Endodermal cell (in vitro differentiated cells): ENCODE measurements at places on chromosomes 4 and X.
A peak's percentile ranks its signal among the peaks of the same experiment; 100 is the strongest.

DNA sequence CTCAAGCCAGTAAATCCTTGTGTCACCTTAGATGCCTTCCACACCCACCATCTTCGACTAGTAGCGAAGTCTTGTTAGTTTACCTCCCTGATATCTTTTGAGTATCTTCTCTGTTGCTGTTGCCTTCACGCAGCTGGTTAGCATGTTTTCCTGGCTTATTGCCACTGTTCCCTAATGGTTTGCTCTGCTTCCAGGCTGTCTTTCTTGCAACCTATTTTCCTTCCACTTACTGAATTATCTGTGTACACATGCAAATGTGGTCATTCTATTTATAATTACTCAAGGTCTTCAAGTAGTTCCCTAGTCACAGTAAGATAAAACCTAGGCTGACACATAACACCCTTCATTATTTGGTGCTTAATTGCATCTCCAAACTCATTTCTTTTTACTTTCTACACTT, 89.5 kb downstream of the UGT8 start:
- no peak for DNase-seq

- DNase-seq: peak; percentile 55
Measured at GRCh38 chr4:54096295-54096962, 3.5 kb upstream of the GSX2 start.

- DNase-seq: no peak
Measured at GRCh38 chr4:69066945-69067344, 29.3 kb upstream of the UGT2B7 start.

- peak; percentile 75 for DNase-seq
Measured at GRCh38 chr4:17544205-17544604, 29.2 kb downstream of the CLRN2 start.

DNA sequence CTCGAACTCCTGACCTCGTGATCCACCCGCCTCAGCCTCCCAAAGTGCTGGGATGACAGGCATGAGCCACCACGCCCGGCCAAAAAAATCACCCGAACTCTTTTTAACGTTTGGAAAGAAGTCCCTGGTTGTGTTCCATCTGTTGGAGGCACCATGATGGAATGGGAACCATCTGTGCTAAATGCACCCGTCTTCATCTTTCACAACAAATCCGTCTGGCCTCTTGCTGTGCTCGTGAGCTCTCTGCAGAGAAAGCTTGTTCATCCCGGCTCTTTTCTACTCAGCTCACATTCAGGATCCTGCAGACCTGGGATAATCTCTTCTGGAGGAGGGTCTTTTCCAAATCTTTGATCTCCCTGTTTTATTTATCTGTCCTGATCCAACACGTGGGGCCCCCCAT, 188.8 kb downstream of the CRLF2 start:
- DNase-seq: no peak

DNA sequence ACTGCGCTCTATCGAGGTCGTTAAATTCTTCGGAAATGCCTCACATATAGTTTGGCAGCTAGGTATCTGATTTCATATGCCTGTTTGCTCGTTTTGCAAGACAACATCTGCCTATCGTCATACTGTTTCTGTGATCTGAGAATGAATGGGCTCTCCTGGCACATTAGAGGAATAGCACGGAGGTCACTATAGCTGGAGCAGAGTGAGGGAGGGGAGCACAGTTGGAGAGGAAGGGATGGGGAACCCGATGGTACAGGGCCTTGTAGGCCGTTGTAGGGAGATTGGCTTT, 552 bp downstream of the IKBKG start:
- no peak for DNase-seq

DNA sequence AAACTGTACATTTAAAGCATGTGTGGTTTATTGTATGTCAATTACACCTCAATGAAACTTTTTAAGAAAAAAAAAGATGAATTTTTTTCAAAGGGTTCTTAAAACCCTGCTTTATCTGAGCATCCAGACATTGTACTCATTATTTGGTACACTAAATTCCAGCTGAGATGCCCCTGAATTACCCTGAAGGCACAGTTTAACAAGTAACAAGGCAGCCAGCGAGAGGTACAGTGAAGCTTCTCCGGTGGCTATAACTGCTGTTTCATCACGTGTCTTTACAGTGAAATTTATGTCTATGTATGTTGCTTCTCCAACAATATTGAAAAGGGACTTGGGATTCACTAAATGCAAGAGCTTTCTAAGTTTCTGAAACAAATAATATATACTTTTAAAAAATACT, 15.8 kb downstream of the SLC7A11 start:
- no peak for DNase-seq

GRCh38 chr4:140523370-140523856, 555 bp upstream of the ELMOD2 start:
- no peak for DNase-seq

GRCh38 chr4:159240687-159241086, 137.8 kb downstream of the RAPGEF2 start:
- DNase-seq: no peak

DNA sequence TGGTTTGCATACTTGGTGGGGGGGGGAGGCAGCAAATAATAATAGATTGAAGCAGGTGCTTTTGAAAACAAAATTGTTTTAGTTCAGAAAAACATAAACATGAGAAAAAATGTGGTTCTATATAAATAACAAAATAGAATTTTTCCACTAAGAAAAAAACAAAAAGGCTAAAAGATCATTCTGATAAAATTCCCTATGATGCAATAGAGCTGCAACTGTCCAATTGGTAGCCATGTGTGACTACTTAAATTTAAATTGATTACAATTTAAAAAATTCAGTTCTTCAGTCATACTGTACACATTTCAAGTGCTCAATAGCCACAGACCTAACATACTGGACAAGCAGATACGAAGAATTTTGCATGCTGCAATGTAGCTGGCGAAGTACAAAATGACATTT, 11.0 kb downstream of the TRMT10A start:
- DNase-seq: no peak

DNA sequence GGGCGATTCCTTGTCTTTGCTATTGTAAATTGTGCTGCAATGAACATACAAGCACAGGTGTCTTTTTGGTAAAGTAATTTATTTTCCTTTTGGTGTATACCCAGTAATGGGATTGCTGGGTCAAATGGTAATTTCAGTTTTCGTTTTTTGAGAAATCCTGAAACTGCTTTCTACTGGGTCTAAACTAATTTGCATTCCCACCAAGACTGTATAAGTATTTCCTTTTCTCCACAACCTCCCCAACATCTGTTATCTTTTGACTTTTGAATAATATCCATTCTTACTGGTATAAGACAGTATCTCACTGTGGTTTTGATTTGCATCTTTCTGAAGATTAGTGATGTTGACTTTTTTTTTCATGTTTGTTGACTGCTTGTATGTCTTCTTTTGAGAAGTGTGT, 2506.0 kb downstream of the PCDH7 start:
- no peak for DNase-seq

DNA sequence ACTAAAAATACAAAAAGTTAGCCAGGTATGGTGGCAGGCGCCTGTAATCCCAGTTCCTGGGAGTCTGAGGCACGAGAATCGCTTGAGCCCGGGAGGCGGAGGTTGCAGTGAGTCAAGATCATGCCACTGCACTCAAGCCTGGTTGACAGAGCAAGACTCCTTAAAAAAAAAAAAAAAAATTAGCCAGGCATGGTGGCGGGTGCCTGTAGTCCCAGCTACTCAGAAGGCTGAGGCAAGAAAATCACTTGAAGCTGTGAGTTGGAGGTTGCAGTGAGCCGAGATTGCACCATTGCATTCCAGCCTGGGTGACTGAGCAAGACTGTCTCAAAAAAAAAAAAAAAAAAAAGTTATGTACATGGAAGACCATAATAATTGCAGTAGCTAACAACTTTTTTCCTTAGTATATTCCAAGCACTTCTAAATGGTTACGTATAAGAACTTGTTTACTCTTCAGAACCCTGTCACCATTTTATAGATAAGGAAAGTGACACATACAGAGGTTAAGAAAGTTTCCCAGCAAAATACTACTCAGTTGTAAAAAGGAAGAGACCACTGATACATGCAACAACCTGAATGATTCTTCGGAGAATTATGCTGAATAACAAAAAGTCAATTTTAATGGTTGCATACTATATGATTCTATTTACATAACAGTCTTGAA, 24.5 kb downstream of the RUFY3 start:
- no peak for DNase-seq

DNA sequence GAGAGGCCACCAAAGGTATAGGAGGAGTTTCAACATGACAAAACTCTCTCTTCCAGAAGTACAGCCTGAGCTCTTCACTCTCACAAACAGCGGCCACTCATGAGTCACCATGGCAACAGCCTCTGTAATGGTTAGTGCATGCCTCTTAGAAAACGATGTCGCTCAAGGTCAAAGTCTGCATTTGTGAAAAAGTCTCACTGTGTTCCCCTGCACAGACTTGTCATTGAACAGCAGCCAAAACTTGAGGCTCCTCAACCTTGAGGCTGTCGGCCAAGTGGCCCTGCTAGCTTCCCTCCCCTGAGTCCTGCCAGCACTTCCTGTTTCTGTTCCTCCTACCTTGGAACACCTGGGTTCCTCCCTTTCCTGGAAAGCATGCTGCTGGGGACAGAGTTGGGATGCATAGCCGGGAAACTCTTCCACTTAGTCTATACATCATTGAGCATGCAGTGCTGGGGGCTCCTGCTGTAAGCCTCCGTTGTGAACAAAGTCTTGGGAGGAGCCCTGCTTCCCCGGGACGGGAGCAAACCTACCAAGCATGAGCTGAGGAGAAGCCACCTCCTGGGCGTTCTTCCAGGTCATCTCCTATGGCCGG, 66.6 kb downstream of the ING2 start:
- peak; percentile 55 for DNase-seq

GRCh38 chr4:139582044-139582443, 26.0 kb upstream of the SETD7 start:
- DNase-seq: no peak

DNA sequence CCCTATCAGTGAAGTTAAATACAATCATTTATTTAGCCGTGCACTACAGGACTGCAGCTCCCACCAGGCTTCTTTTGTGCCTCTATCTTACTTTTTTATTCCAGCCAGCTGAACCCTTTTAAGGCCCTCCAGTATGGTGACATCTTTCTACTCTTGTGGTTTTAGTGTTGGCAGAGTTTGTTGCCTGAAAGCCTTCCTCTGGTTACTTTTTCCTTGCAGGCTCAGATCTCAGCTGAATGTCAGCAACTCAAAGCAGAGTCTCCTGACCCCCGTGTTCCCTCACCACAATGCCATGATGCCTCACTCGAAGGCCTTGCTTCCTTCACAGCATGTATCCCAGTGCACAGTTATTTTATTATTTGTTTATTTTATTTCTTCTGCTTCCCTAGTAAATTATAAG, 818.9 kb upstream of the LCORL start:
- no peak for DNase-seq

GRCh38 chr4:93384241-93384640, 444.3 kb upstream of the ATOH1 start:
- DNase-seq: no peak

- no peak for DNase-seq
Measured at GRCh38 chr4:46258431-46258830, 131.5 kb downstream of the GABRA2 start.

- DNase-seq: no peak
Measured at GRCh38 chr4:142423861-142424260, 422.2 kb downstream of the INPP4B start.

- DNase-seq: no peak
Measured at GRCh38 chrX:45363596-45363995, 162.9 kb upstream of the DIPK2B start.

GRCh38 chrX:48976086-48976485, 4.4 kb upstream of the KCND1 start:
- DNase-seq: no peak

GRCh38 chr4:175273995-175274753, 356.0 kb downstream of the ADAM29 start:
- DNase-seq: no peak

- no peak for DNase-seq
Measured at GRCh38 chr4:77082886-77083608, 7.3 kb upstream of the CCNI start.

GRCh38 chr4:37685823-37686372, 278 bp downstream of the RELL1 start:
- no peak for DNase-seq

GRCh38 chr4:163063891-163064290, 102.8 kb downstream of the NAF1 start:
- no peak for DNase-seq

DNA sequence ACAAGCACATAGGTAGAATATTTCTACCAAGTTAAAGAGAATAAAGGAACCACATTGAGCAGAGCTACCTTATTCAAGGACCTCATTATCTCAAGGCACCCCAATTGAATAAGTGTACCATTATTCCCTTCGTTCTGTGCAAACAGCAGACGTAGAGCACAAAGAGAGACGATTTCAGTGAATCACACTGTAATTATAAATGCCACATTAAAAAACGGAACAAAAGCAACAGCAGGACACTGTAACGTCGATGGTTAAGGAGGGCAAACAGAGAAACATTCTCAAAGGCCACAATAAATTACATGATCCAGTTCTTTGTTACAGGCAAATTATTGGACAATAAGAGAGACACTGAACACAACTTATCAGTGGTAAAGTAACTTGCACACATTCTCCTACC, 644.1 kb upstream of the TENM3 start:
- no peak for DNase-seq

- DNase-seq: no peak
Measured at GRCh38 chr4:75232546-75232945, 281.7 kb downstream of the RCHY1 start.

- no peak for DNase-seq
Measured at GRCh38 chr4:87823200-87823599, 9.6 kb upstream of the MEPE start.

GRCh38 chr4:147846318-147847155, 114.6 kb downstream of the ARHGAP10 start:
- DNase-seq: no peak

- DNase-seq: no peak
Measured at GRCh38 chrX:39112143-39112542, 310.9 kb downstream of the MID1IP1 start.

DNA sequence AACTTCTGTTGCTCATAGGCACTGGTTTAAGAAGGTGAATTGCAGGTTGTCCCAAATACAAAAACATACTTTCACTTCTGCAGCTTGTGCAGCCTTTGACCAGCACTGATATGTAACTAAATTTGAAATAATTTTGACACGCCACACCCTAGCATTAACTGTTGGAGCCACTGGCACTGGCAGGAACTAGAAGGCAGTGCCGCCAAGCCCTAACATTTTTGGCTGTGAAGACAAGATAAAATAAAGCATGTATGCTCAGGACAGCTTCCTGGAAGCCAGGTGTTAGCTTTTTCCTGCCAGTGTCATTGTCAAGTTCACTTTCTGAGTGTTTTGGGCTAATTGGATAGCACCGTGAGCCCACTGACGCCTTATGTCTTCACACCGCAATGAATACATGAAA, 65.3 kb upstream of the FBXW7 start:
- peak; percentile 36 for DNase-seq

DNA sequence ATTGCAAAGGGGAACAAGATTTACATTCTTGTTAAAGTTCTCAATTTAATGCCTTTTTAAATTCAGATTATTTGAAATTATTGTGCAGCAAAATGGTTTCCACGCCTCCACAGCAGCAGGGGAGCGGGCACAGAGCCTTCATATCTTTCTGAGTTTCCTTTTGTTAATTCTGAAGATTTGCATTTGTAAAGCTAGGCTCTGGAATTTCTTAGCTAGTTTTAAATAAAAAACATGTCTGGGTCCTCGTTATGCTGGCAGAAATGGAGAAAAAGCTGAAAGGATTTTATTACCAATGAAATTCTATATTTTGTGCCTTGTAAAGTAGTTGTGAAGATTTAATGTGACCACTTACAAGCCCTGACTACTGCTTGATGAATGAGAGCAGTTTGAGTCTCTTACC, 40.8 kb upstream of the MAGED1 start:
- no peak for DNase-seq
